ENCODE measurements at places on chromosomes 1 and 21. TPM values are rescaled to one million over a fixed set of nuclear protein-coding genes. Genes with fewer than 3 reads are reported as not detected.

GRCh38 chr1:214316593-214316992 is 35.6 kb downstream of the SMYD2 start:
- no peak for DNase-seq

DNA sequence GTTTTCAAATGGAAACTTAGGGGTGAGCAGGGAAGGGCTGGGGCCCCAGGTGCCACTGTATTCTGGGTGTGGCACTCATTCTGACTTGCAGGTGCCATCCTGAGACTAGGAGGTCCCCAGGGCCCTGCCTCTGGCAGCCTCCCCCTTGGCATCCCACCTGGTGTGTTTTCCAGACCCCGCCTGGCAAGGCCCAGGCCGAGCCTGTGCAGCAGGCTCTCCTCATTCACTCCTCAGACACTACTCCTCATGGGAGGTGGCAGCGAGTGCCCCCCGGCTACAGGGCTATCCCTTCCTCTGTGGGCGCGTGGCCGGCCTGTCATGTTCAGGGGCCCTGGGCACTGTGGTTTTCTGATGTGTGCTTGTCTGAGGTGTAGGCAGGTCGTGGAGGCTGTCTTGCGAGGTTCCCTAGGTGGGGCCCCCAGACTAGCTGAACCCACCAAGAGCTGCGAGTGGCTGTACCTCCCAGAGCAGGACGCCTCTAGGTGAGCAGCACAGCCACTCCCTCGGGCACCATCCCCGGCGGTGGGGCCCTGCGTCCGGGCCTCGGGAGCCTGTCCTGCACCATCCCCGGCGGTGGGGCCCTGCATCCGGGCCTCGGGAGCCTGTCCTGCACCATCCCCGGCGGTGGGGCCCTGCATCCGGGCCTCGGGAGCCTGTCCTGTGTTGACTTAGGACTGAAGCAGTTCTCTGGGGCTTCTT is 13.2 kb downstream of the SLX9 start:
- DNase-seq: no peak

The NOS1AP gene
- total RNA-seq: not detected

GRCh38 chr1:232355162-232356006 is 274.5 kb downstream of the SIPA1L2 start:
- DNase-seq: no peak

- DNase-seq: no peak
These were observed 15.9 kb downstream of the GNAI3 start for GRCh38 chr1:109564194-109564878.

DNA sequence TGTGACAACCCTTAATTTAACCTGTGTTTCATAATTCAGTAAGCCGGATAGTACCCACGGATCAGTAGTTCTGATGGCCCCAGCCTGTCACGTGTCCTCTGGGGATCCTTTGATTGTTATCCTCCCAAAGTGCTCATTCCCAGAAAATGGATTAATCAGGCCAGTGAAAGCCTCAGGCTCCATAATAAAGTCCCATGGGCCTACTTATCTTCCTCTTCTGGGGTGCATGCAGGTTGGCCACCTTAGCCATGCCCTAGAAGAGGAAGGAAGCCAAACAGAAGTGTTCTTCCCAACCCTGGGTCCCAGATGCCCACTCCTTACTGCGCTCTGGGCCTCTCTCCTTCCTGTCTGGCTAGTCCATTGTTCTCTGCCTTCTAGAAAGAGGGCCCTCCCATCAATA is 146.1 kb downstream of the EDEM3 start:
- no peak for DNase-seq

- no peak for DNase-seq
These were observed 18.3 kb downstream of the DEGS1 start for GRCh38 chr1:224201383-224201782.

- peak; percentile 16 for DNase-seq
These were observed 49.9 kb upstream of the CYP2J2 start for GRCh38 chr1:59976194-59977074.

- DNase-seq: no peak
These were observed 42.3 kb downstream of the PLEKHO1 start for GRCh38 chr1:150192012-150192411.

The PPIAL4G gene
- total RNA-seq: 4.2 TPM

The CHIT1 gene
- total RNA-seq: 0.78 TPM

DNA sequence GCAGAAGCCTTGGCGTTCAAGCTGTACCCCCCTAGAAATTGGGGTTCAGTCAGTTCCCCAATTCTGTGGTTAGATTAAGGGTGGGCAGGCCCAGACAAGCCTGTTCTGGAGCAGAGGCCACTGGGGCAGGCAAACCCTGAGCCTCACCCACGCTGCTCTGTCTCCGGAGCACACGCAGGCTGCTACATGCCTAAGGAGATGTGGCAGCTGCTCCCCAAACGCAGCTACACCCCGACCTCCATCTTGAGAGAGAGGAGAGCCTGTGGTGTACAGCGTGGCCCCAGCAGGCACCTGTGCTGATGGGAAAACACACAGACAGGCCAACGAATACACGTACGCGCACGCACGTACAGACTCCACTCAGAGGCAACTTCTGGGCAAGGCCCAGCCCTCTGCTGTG is 33.9 kb upstream of the GRHL3 start:
- no peak for DNase-seq

DNA sequence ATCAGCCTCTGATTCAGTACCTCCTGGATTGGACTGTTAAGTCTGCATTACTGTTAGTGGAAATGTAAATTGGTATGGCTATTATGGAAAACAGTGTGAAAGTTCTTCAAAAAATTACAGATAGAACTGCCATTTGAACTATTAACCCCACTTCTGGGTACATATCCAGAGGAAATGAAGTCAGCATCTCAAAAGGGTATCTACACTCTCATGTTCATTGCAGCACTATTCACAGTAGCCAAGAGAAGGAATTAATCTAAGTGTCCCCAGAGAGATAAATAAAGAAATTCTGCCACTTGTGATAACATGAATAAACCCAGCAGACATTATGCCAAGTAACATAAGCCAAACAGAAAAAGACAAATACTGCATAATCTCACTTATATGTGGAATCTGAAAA is 676.0 kb downstream of the PLA2G4A start:
- DNase-seq: no peak

The GUCA2A gene
- not detected for total RNA-seq

DNA sequence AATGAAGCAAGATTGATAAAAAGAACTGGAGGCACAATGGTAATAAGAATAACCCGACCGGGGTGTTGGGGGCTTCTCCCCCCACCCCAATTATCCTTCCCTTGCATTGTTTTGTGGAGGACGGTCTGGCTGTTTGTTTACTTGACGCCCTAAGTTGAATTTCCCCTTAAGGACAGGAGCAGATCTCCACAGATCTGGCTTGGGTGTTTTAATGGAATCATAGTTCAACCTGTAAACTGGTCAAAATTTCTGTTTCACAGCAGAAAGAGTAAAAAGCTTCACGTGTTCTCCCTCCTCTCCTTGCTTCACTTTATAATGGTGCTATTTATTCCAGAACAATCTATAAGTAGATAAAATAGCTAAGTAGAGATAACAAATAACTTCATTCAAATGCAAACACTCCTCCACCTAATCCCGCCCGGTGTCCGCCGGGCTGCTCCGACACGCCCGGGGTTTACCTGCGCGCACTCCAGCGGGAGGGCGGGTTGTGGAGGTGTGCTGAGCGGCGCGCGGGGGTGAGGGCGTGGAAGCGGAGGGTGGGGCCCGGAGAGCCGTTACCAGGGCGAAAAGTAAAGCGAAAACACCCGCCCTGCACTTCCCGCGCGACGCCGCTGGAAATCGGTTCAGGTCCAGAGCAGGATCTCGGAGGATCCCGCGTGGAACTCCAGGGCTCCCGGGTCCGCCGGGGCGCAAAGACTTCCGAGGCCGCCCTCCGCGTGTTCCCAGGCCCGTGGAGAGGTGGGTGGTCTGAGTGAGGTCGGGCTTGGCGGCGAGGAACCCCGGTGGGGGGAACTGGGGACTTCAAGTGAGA is 2.0 kb upstream of the ATF3 start:
- DNase-seq: peak; percentile 69

- peak; percentile 24 for DNase-seq
These were observed 1.3 kb downstream of the SMG5 start for GRCh38 chr1:156281281-156281680.

DNA sequence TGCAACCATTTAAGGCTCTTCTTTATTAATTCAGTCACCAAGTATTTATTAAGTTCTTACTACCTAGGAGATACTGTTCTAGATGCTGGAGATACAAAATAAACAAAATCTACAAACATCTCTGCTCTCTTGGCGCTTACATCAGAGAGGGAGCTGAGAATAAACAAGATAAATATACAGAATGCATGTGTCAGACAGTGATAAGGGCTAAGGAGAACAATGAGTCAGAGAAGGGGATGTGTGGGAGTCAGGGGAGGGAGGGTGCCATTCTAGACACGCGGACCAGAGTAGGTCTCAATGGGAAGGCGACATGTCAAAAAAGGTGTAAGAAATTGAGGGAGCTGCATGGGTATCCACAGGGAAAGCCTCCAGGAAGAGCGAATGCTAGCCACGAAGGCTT is 393.2 kb downstream of the RWDD3 start:
- no peak for DNase-seq

GRCh38 chr1:2973601-2974593 is 47.4 kb upstream of the ACTRT2 start:
- no peak for DNase-seq

The SLC37A1 gene
- total RNA-seq: 18.5 TPM

The GPR61 gene
- total RNA-seq: 0.53 TPM

The TMEM39B gene
- 18.4 TPM for total RNA-seq

DNA sequence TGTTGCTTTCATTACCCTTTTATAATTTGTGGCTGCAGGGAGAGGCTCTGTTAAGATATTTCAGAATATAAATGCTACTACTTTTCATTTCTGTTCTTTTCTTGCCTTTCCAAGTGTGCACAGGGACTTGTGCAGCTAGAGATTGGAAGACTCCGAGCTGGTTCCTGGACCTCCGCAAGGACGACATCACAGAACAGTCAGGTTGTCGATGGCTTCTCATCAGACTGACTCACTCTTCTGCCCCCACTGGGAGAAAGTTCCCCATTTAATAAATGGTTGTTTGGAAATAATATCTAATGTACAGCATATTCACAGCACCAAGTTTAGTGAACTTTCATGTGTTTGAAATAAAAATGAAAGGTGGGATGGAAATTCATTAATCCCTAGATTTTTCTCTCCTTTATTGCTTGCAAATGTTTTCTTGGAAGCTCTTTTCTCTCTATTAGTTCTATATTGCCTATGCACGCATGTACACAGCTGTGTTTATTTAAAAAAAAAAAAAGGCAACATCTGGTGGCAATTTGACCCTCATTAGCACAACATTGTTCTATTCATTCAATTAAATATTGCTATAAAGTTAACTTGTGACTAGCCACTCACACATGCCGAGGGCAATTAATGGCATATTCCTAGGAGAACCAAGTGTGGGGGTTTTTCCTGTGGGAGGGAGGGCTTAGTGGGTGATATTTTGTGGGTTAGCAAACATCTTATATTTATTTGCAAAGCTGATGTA is 77.5 kb upstream of the L1TD1 start:
- no peak for DNase-seq

DNA sequence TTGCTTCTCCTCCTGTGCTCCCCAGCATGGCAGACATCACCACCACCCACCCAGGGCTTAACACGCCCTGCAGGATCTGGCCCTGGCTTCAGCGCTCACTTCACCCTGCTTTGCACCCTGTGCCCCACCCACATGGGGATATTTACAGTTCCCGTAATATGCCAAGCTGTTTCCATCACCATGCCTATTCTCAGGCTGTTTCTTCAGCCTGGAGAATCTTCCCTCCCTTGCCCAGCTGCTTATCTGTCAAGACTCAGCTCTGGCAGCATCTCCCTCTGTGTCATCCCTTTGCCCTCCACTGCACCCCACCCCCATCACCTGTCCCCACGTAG is 3.6 kb upstream of the AHCYL1 start:
- DNase-seq: no peak

The SYT6 gene
- total RNA-seq: not detected

The AMY2B gene
- 63.8 TPM for total RNA-seq

The TMEM125 gene
- total RNA-seq: not detected

The ASTN1 gene
- not detected for total RNA-seq
